ENCODE measurements at places on chromosomes 2 and 18.

DNA sequence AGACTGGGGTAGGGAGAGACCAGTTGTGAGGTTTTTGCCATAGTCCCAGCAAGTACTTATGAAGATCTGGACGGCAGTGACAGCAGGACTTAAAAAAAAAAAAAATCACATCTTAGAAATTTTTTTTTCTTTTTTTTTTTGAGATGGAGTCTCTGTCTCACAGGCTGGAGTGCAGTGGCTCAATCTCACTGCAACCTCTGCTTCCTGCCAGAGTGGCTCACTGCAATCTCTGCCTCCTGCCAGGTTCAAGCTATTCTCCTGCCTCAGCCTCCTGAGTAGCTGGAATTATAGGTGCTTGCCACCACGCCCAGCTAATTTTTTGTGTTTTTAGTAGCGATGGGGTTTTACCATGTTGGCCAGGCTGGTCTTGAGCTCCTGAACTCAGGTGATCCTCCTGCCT, 22.4 kb upstream of the STAT4 start:
- no peak for DNase-seq

GRCh38 chr2:82740527-82740926, 1718.6 kb downstream of the SUCLG1 start:
- no peak for DNase-seq

DNA sequence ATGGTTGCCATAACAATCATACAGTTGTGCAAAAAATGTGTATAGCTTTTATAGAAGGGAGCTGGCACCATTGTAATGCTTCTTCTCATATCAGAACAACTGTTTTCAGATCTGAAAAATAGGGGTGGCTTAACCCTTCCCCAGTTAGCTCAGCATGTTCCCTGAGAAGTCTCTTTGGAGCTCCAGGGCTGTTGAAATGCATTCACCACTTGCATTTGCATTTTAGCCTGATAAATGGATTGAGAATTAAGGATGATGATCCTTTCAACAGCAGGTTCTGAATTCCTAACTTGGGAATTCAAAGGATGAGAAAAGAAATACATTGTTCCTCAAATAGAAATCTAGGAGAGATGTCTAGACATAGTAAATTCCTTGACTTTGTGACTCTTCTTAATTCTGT, 181.7 kb upstream of the ALPP start:
- no peak for DNase-seq

DNA sequence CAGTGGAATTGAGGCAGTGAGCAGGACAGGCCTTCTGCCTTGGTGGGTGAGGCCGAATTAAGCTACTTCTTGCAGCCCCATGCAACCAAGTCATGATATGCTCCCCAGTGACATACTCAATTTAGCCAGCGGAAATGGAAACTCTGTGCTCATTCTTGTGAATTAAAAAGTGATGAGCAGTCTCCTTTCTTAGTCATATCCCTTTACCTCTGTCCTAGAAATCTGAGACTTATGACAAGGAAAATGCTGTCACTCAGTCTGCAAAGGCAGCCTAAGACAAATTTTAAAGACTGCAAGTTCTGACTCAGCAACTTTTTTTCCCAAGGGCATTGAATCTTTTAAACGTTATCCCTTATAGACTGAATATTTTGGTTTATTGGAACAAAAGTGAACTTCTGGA, 218.2 kb downstream of the SH3BP4 start:
- DNase-seq, result no peak

DNA sequence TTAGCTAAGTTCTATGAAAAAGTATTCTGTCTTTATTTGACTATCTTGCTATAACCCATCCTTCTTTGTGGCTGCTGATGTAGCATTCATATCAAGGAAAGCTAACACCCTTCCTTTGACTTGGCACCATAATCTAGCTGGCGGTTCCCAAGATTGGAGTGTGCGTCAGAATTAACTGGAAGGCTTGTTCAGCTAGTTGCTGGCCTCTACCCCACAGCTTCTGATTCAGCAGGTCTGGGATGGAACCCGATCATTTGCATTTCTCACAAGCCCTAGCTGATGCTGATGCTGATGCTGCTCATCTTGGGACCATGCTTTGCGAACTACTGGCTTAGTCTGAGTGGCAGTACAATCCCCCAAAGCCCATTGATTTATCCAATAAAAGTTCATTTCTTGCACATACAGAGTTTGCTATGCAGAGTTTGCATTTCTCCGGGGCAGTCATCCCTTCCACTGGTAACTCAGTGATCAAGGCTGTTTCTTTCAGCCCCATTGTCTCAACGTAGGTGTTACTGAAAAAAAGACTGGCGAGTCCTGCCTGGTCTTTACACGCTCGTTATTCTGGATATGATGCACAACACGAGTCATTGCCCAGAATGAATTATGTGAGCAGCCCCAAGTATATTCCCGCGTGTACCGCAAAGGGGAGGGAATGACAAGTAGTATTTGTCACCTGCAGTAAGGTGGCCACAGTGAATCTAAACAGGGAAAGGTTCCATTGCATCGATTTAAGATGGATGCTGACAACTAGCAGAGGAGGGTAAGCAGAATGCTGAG, 96.5 kb downstream of the ZNF532 start:
- no peak for DNase-seq

- DNase-seq, result no peak
Observed at GRCh38 chr2:175048275-175048674, 43.1 kb upstream of the CHN1 start.

DNA sequence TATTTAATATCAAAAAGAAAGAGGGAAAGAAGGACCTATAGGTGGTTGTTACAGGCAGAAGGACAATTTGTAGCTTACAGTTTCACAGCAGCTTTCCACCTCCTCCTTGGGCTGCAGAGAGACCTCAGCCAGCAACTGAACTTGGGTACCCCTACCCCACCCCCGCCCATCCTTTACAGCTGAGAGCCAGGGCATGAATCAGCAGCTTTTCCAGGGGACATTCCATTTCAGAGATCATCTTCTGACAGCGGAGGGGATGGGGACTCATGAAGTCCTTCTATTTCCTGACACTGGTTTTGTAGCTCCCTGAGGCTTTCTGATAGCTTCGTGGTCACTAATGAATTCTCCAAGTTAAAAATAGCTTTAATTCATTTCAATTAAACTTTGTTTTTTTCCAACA, 96.4 kb downstream of the ITGB1BP1 start:
- DNase-seq, result no peak

DNA sequence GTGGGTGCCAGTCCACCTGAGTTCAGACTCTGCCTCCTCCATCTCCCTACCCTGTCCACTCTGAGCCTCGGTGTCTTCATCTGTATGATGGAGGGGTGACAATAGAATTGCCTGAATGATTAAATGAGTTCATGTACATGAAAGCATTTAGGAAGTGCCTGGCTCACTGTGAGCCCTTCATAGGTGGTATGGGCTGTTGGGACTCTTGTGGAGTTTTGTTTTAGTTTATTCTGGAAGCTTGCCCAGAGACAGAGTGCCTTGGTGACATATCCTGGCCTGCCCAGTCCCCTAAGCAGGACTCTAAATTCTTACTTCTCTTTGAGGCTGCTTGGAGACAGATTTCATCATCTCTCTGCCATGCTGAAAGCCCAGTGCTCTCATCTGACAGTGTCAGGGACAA, 24.5 kb upstream of the GIGYF2 start:
- no peak for DNase-seq

DNA sequence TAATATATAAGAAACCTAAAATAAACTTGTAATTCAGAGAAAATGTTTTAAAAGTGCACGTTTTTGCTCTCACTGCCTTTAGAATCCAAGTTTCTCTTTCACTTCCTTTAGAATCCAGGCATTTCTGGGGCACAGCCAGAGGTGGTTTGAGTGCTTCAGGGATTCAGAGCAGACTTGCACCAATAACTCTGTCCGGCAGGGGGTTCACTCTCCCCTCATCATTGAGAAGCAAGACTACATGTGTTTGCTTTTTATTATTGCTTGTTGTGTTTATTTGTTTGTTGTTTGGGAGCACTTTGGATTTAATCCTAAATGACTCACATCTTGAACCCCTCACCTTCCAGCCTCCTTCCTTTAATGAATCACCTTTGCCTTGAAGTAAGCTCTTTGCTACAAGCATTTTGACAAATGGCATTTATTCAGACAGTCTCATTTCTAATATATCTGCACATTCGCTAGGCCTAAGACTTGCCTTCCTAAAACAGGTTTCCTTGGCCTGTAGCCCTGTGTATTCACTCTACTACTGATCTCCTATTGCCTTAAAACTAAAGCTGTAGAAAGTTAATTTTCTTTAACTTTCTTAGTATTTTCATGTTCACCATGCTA, 233.5 kb upstream of the ATP5MC3 start:
- peak; percentile 71 for DNase-seq

DNA sequence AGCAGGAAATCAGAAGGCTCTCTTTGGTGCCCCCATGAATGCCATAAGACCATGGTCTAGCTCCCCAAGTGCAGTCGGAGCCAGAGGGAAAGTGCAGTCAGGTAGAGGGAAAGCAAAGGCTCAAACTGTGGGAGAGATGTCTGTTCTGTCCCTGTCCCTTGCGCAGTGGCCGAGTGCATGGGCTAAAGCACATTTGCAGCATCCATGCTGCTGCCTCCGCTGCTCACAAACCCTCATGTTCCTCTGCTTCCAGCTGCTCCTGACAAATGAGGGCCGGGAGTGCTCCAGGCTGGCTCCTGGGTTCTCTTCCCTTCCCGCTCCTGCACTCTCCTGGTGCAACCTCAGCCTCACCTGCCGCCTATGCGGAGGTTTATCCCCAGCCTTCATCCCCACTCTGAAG, 34.2 kb downstream of the SCTR start:
- DNase-seq, result no peak

GRCh38 chr2:175175896-175176295, 5.6 kb downstream of the ATP5MC3 start:
- no peak for DNase-seq
